ENCODE measurements at places on chromosomes 3 and 15. TPM values are rescaled to one million over a fixed set of nuclear protein-coding genes. Genes with fewer than 3 reads are reported as not detected.
A peak's percentile ranks its signal among the peaks of the same experiment; 100 is the strongest.

DNA sequence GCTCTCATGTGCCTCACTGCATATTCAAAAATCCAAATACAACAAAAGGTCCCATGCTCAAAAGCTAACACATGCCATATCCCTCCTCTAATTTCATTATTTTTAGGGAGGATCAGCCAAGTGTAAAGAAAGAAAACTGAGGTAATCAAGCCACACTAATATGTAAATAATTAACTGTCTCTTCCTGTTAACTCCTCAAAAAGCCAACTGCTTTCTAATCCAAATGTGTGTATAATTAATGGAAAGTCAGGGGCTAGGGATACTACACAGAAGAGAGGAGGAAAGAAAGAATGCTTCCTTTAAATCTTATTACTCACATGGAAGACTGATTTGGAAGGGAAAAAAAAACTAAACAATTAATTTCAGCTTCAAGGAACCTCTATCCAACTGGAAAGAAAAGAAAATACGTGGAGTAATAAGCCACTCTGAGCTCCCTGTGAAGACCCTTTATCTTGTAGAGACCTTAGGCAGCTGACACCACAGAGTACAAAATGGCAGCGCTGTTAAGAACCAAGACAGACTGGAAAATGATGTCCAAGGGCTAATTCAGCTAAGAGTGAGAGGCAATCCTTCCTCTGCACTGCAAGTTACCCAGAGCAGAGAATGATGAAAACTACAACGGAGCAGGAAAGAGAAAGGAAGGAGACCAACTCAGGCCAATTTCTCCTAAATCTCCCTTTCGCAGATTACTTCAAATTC lies 56.8 kb downstream of the ZNF148 start:
- no peak for DNase-seq

The TRIM42 gene
- not detected for total RNA-seq

The ZPLD1 gene
- not detected for total RNA-seq

The GHSR gene
- total RNA-seq: not detected

DNA sequence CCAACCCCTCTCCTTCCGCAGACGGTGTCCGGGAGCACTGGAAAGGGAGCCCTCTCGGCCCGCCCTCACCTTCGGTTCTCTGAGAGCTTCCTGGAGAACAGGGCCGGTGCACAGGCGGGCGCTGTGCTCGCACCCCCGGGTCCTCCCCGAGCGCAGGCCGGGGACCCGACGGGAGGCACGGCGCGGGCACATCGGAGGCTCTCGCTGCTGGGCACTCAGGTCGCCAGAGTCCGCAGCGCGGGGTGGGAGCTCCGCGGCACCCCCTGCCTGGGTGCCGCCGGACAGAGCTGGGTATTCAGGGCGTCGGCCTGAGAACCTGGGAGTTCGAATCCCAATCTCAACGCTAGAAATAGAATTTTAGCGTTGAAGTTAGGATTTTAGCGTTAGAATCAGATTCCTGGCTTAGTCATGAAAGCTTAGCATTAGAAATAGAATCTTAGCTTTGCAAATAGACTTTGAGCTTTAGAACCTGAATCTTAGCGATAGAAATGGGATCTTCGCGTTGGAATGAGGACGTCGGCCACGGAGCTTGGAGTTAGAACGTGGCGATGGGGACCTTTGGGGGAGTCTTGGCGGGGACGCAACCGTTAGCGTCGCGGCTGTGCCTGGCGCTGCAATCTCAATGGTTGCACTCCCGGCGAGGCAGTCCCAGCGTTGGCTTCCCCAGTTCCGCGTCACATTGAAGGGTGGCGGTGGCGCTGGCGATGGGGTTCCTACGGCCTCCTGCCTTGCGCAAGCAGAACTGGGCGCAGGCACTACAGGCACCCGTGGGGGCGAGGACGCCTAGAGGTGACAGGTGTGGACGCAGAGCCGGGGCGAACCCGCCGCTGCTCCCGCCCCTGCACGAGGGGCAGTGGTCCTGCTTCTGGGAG lies 549 bp downstream of the TRH start:
- no peak for DNase-seq

GRCh38 chr3:7428206-7428718 lies 567.3 kb downstream of the GRM7 start:
- DNase-seq: no peak

- DNase-seq: no peak
Observed at GRCh38 chr3:67302489-67302888, 304.4 kb downstream of the KBTBD8 start.

DNA sequence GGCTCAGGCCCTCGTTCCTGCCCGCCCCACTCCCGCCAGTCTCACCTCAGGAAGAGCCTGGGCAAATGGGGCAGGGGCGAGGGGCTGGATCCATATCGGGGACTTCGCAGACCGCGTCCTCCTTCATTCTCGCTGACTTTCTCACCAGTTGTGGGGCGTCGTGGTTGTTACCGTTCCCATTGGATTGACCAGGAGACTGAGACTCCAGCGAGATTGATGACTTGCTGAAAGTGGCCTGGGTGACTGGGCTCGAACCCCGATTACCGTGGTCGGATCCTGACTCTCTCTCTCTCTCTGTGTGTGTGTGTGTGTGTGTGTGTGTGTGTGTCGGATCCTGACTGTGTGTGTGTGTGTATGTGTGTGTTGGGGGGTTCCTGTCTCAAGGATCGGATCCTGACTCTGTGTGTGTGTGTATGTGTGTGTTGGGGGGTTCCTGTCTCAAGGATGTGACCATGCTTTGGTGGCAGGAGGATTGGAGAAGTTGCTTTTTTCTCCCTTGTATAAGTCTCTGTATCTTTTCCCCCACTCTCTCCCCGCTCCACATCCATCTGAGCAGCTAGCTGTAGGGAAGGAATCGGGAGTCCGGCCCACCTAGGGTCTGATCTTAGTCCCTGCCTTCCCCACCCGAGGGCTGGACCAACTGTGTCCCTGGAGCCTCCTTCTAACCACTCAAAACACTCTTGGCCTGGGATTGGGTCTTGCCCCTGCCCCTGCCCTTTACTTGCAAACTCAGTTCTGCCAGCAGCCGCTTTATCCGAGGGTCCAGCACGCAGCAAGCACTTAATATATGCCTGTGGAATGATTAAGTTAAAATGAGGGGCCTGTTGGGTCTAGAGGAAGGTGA lies 603 bp downstream of the PLEKHO2 start:
- DNase-seq: no peak

The PSMD6 gene
- 64.1 TPM for total RNA-seq

The HIGD2B gene
- not detected for total RNA-seq

GRCh38 chr3:185552358-185552877 lies at the start of gene LIPH:
Gene LIPH, minus strand, starts transcription at chr3:185552588. Its CDS starts 117 bp downstream, at chr3:185552471.
- DNase-seq: no peak

The PAK2 gene
- 105 TPM for total RNA-seq

The FAM81A gene
- total RNA-seq: 0.35 TPM

DNA sequence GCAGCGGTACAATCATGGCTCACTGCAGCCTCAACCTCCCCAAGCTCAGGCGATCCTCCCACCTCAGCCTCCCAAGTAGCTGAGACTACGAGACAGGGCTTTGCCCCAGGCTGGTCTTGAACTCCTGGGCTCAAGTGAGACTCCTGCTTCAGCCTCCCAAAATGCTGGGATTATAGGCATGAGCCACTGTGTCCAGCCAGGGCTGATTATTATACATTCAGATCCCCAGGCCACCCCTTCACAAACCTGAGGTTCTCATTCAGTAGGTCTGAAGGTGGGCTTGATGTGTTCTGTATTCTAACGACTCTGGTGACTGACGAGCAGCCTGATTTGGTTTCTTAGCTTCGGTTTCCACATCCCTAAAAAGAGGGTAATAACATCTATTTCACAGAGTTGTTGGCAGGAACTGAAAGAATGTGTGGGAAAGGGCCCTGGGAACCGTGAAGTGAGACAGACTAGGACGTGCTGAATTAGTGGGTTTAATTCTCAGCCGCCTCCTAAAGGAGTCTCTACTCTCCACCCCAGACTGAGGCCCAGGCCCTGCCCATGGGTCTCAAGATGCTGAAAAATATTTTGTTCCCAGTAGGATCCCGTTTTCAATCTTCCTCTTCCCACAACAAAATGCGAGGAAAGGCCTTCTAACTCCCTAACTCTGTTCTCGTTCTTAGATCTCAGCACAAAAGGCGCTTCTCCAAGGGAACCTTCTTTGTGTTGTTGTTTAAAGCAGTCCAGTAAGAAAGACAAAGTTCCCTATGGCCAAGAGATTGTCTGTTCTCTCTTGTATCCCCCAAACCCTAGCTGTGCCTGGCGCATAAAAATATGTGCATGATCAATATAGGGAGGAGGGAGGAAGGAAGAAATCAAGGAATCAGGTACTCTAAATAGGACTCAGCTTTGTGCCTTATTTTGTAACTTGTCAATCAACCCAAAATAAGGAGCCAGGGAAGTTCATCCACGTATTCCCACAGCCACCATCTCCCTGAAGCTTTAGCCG lies 210.0 kb upstream of the TOPAZ1 start:
- no peak for DNase-seq

- DNase-seq: no peak
Observed at GRCh38 chr15:31235311-31236183, 91.1 kb upstream of the KLF13 start.

- no peak for DNase-seq
Observed at GRCh38 chr3:129890891-129891290, 2.6 kb downstream of the TMCC1 start.

The UNC13C gene
- total RNA-seq: not detected

The PLCH1 gene
- not detected for total RNA-seq

The GP5 gene
- total RNA-seq: not detected

GRCh38 chr3:3134750-3135448 lies 8.2 kb downstream of the TRNT1 start:
- DNase-seq: no peak

- DNase-seq: peak; percentile 53
Observed at GRCh38 chr15:68407141-68407885, 24.6 kb downstream of the ITGA11 start.

The LRRC31 gene
- not detected for total RNA-seq

DNA sequence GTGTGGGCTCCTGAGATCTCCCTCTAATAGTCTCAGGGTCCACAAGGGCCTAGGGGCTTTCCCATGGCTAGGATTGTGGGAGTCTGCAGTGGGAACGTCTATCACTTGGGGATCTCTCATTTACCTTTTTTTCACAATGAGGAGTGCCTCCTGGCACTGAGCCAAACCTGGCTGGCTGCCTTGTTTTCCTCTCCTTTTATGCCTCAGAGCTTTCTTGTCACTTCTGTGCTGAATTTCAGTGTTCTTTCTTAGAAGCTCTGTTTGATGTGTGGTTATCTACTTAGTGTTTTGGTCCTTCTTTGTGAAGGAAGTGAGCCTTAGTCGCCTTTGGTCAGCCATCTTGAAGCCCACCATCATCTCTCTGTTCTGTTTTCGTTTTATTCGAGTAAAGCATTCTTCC lies 33.9 kb downstream of the DOCK3 start:
- DNase-seq: no peak

DNA sequence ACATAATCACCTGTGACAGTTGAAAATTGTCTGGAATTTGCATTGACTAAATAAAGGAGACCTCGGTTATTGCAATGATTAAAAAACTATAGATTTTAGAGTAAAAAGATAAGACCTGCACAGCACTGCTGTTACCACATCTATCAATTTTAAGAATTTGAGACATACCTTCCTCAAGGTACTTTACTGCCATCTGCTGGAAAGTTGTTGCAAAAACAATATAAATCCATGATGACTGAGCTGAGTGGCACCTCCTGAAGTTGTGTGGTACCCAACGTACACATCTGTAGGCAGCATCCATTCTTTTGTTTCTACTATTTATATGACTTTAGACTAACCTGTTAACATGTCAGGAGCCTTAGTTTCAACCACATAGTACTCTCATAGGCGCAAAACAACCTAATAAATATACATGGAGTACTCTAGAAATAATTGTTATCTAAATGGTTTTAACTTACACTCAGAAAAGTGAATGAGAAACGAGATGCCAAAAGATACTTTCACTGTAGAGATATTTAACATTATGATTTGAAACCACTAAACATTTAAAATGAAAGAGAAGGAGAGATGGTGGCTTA lies 106.7 kb downstream of the GHSR start:
- DNase-seq: no peak

DNA sequence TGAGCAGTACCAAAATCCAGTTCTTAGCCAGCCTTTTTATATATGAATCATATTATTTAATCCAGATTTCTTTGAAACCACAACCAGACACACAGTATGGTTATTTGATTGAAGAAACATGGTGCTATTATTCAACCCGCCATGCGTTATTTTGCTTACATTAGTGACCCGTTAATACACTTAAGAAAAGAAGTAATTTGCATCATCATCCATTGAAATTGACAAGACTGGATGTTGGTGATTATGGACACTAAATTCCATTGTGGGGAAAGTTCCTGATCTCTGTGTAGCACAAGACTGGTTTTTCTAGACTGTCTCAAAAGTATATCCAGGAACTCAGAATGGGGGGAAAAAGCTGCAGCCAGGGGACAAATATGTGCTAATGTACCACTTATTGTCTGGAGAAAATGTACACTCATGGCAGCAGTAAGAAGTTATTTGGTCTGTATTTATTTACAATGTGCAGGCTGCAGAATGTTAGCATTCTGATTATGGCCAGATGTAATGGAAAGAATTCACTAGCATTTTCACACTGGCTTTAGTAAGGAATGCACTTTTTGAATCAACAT lies 80.3 kb downstream of the FILIP1L start:
- no peak for DNase-seq

GRCh38 chr3:148131990-148132638 lies 565.6 kb upstream of the AGTR1 start:
- DNase-seq: no peak
